ENCODE measurements at places on chromosomes 2 and 18. TPM values are rescaled to one million over a fixed set of nuclear protein-coding genes. Genes with fewer than 3 reads are reported as not detected.

DNA sequence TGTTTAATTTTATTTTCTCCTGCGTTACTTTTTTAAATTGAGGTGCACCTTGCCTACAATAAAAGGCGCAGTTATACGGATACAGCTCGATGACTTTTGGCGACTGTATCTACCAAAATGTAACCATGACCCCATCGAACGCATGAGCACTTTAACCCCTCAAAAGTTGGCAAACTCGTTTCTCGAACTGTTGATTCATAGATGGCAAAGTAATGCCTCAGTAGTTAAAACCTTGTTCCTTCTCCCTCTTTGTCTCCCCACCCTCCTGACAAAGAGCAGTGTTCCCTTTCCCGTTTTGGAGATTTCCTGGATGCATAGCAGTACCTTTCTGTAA, 577 bp downstream of the MOGAT1 start:
- H3K27me3 ChIP-seq, result peaks cover 48% of the 10 kb centered on the region
- H3K4me3 ChIP-seq, result peak overlapping the region; percentile 52
- no peak for DNase-seq
- H3K27ac ChIP-seq, result no peak overlapping the region
- peaks cover 24% of the 10 kb centered on the region for H3K4me1 ChIP-seq

GRCh38 chr2:169160926-169161481, 91.6 kb downstream of the DHRS9 start:
- no peak overlapping the region for H3K27ac ChIP-seq
- no peak for DNase-seq
- H3K27me3 ChIP-seq, result no peaks in the 10 kb centered on the region
- H3K36me3 ChIP-seq, result peaks cover 14% of the 10 kb centered on the region

The NYAP2 gene
- 0.36 TPM for total RNA-seq

The ANTXR1 gene
- total RNA-seq, result 61.1 TPM
